Nephron progenitor cell (in vitro differentiated cells): ENCODE measurements at places on chromosomes 13 and 19.
A peak's percentile ranks its signal among the peaks of the same experiment; 100 is the strongest.

- DNase-seq: no peak
These were observed 20.1 kb downstream of the GPR18 start for GRCh38 chr13:99237981-99238662.

DNA sequence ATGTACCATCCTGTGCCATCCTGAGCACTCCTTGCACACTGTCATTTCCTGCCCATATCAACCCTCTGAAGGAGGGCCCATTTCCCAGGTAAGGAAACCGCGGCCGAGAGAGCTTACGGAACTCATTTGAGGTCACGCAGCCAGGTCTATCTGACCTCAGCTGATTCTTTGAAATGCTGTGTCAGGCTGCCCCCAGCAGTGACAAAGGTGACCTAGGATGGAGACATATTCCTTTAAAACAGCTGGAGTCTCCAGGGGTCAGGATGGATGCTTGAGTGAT, 42.2 kb upstream of the VSTM2B start:
- no peak for DNase-seq

- no peak for DNase-seq
These were observed 9.9 kb downstream of the COL4A1 start for GRCh38 chr13:110297011-110297410.

DNA sequence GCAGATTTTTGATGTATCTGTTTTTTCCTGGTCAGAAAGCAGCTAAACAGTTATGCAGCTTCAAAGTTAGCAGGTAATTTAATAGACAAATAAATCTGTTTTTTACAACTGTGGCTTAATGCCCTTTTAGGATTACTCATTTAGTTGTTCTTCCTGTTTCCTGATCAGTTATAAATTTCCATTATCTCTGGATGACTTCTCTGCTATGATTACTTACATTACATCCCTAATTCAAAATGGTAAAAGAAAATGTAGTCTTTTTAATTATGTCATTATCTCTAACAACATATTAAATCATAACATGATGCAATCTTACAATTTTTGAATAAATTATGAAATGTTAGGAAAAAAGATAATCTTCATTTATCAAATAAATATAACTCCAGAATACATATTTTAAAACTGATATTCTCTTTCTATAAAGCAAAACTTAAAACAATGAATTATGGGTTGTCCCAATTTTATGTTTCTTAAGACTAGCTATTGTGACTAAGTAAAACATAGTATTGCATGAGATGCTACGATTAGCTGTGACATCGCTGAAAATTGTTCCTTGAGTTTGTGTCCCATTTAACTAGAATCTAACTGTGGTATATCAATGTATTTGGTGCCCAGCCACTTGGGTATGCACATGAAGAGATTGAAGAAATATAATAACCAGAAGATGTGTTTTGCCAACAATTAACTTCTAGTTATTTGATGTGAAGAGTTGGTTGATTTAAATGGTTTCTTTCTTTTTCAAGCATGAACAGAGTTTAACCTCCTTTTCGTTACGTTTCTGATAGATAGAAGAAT, 605.3 kb upstream of the SPRY2 start:
- DNase-seq: no peak

GRCh38 chr13:111531505-111531904, 211.1 kb downstream of the TEX29 start:
- no peak for DNase-seq

DNA sequence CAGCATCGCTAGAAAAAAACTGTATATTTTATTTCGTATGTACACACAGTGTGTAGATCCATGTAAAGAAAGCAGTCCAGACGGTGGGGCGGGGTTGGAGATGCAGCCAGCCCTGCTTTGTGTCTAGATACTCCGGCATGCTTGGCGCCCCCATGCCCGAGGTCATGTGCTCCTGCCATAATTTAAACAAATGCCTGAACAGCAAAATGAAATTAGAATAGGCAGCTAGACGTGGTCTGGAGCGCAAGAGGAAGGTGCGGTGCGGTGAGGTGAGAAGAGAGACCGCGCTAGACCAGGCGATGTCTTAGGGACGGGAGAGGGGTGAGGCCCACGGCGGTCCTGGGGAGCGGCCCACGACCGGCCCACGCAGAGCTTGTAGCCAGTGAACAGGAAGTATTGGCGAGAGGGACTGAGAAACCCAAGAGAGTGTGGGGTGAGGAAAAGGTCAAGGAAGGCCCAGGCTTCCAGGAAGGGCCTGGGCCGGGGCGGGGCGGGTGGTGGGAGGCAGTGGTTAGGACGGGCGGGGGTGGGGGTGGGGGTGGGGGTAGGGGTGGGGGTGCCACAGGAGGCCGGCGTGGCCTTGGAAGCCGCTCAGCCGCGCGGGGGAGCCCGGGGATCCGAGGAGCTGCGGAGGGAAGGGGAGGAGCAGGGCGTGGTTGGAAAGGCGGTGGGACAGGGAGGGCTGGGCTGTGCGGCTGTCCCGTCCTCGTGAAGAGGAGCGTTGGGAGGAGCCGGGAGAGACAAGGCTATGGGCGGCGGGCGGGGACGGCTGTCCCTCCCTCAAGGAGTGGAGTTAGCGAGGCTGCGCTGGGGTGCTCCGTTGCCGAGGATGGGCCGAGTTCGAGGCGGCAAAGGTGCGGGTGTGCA, 254.7 kb upstream of the SGCG start:
- DNase-seq: peak; percentile 60

- no peak for DNase-seq
These were observed 40.1 kb downstream of the FAM216B start for GRCh38 chr13:42821437-42821836.

DNA sequence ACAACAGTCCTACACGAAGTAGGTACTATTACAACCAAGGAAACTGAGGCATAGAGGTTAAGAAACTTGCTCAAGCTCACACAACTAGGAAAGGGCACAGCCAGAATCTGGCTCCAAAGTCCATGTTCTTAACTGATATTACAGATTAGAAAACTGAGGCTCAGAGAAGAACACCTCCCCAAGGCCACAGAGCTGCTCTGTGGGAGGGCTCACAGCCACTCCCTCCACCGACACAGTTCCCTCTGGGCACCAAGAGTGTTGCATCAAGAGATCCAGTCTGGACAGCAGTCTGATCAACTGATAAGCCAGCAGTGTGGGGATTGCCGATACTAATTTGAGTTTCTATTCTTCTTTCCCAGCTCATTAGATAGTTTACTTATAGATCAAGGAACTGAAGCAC, 29.5 kb downstream of the SLC15A1 start:
- DNase-seq: no peak

- DNase-seq: no peak
These were observed 1161.3 kb downstream of the SLITRK1 start for GRCh38 chr13:82720986-82721385.

DNA sequence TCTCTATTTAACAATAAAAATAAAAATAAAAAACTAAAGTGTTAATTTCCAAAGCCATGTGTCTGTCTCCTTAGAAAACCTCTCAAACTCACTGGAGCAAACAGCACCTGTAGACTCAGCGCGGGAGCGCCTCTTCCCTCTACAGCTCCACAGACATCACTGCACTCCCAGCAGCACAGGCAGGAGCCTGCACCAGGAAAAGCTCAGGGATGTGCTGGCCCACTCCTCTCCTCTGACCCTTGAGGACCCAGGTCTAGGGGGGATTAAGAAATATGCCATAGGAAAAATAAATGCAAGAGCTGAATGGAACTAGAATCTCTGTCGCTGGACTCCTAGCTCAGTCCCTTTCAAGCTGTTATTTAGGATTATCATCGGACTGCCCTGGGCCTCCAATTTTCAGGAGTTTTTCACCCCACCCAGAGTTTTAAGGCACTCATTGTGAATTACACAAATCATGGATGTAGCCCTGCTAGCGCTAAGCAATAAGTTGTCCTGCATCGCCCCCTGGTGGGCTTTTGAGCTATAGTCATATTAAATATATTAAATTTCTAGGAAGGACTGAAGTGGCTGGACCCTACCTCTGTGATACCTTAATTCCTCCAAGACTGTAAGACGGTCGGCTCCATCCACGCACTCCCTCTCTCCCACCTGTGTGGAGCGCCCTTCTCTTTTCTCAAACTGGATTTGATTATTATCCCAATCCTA, 333.9 kb downstream of the UQCRFS1 start:
- peak; percentile 82 for DNase-seq

DNA sequence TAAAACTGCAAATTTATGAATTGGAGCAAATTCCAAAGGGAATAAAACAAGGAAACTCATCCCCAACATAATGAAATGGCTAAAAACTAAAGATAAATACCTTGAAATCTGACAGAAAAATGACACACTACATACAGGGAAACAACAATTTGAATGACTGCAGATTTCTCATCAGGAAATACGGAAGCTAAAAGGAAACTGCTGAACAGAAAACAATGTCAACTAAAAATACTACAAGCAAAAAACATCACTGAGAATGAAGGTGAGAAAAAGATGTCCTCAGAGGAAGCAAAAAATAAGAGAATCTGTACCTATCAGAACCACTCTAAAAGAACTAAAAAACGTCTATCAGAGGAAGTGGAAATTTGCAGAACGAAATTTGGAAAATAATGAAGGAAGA, 39.5 kb downstream of the ZSWIM9 start:
- no peak for DNase-seq

DNA sequence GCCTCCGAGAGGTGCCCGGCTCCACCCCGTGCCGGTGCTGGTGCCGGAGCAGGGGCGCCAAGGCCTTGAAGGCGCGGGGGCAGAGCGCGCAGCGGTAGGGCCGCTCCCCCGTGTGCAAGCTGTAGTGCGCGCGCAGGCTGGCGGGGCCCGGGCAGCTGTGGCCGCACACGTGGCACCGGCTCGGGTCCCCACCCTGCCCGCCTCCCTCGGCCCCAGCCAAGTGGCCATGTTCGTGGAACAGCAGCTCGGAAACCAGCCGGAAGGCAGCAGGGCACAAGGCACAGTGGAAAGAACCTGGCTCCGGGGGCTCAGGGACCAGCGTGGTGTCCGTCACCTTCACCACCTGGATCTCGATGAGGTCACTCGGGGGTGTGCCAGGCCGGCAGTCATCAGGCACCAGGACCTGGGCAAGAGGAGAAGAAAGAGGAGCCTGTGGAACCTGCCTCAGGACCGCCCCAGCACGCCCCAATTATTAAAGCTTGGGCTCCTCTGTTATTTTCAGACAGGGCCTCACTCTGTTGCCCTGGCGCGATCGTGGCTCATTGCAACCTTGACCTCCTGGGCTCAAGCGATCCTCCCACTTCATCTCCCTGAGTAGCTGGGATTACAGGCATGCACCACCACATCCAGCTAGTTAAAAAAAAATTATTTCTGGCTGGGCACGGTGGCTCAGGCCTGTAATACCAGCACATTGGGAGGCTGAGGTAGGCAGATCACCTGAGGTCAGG, 2.0 kb downstream of the ZNF784 start:
- DNase-seq: no peak

DNA sequence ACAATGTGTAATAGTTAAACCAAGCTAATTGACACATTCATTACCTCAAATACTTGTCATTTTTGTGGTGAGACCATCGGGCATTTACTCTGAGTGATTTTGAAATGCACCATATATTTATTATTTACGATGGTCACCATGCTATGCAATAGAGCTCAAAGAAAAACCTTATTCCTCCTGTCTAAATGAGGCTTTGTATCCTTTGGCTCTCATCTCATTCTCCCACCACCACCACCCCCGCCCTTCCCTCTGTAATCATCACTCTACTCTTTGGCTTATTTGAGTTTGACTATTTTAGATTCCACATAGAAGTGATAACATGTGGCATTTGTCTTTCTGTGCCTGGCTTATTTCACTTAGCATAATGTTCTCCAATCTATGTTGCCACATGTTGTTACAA, 124.9 kb downstream of the CYSLTR2 start:
- no peak for DNase-seq

- DNase-seq: no peak
These were observed 26.3 kb downstream of the CKM start for GRCh38 chr19:45296355-45296754.

DNA sequence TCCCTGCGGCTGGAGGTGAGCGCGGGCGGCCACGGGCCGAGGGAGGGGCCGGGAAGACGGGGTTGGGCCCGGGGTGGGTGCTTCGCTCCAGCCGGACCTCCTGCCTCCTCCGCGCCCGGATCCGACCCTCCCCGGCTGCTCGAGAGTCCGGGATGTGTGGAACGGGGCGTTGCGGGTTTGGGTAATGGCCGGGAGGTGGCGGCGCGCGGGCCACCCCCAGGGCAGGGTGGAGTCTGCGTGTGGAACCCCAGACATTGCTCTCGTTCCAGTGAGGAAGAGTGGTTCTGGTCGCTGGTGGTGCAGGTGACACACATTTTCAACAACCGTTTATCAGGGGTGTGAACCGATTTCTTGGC, 38.8 kb downstream of the ARHGEF7 start:
- peak; percentile 71 for DNase-seq

GRCh38 chr19:33459222-33460090, 62.1 kb downstream of the PEPD start:
- DNase-seq: no peak

GRCh38 chr19:17423429-17424208, 3.8 kb downstream of the MVB12A start:
- no peak for DNase-seq

DNA sequence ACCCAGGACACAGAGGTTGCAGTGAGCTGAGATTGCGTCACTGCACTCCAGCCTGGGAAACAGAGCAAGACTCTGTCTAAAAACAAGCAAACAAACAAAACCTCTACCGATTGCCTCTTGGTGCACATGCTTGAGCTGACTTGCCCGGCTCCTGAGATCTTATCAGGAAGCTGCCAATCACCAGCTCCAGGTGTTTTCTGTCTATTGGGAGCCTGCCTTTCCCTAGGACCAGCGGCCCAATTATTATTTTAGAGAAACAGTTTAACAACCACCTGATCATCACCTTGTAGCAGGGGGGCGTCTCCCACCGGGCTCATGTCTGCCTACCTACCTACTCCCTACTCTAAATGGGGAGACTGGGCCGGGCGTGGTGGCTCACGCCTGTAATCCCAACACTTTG, 10.8 kb downstream of the CLEC4M start:
- DNase-seq: no peak
